ENCODE measurements at places on chromosomes 16 and 17.

DNA sequence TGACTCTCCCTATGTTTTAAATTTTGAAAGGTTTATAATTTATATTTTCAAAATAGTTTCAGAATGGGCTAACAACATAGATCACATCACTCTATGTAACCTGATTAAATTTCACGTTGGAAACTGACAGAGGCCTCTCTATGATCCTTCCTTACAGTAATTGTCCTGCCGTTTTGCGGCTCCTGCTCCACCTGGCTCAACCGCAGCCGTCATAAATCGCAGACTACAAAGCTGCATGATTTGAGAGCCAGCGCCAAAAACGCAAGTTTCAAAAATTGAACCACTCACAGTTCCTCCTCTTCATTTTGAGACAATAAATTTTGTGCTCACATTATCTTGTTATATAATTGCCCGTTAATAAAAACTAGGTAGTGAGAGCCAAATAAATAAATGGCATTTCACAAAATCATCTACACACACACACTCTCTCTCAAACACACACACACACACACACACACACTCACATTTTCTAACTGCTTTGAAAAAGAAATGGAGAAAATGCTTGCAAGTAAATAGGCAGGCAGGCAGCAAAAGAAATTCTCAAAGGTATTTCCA lies 263.1 kb upstream of the PSMD7 start:
- H3K4me3 ChIP-seq: no peak overlapping the region
- DNase-seq: no peak
- H3K4me1 ChIP-seq: no peaks in the 10 kb centered on the region
- H3K36me3 ChIP-seq: no peaks in the 10 kb centered on the region

DNA sequence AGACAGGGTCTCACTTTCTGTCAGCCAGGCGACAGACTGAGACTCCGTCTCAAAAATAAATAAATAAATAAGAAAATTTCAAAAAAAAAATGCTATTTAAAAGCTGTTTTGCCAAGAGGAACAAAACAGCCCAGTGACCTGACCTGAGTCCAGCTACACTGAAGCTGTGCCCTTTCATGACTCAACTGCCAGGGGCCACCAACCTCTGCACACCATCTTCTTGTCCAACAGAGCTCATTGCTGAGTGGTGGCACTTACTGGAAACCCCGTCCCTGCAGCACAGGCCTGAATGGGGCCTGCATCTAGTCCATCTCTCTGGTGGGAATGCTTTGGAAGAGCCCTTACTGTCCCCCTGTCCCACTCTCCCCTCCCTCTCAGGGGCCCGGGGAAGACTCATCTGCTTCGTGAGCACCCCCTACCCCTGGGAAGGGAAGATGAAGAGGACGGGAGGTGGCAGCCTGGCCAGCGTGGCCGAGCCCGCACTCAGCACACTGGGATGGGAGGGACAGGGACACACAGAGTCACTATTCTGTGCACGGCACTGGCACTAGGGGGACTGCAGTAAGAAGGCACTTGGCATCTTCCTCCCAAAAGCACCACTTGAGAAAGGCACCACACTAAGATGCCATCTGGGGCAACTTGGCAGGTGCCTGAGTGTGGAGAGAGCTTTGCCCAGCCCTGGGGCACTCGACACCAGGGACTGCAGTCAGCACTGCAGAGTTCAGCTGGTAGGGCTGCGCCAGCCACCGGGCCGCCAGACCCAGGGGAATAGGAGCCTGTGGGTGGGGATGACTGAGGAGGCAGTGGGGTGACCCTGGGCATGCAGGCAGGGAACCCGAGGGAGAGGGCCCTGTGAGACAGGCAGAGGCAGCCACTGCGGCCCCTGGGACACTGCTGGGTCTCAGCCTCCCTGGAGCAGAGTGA lies 13.5 kb downstream of the FBXO31 start:
- peaks cover 25% of the 10 kb centered on the region for H3K4me1 ChIP-seq
- H3K27ac ChIP-seq: no peak overlapping the region
- H3K36me3 ChIP-seq: peaks cover 25% of the 10 kb centered on the region
- DNase-seq: no peak

DNA sequence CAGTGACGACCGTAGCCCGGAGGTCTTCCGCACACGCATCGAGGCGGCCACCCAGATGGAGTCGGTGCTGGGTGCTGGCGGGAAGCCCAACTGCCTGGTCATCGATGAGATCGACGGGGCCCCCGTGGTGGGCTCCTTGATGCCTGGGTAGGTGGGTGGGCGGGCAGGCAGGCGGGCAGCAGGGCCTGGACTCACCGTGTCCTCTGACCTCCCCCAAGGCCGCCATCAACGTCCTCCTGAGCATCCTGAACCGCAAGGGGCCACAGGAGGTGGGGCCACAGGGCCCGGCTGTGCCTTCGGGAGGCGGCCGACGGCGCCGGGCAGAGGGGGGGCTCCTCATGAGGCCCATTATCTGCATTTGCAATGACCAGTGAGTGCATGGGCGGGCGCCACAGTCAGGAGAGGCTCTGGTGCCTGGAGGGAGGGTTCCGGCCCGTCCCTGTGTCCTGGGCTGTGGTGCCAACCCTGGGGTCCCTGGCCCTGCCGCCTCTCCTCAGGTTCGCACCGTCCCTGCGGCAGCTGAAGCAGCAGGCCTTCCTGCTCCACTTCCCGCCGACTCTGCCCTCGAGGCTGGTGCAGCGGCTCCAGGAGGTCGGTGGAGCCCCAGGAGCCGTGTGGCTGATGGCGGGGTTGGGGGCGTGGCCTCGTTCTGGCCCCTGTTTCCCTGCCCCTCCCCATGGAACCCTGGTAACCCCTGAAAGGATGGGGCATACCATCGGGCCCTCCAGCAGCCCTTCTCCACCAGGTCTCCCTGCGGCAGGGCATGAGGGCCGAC lies 4.0 kb downstream of the CHTF18 start:
- H3K36me3 ChIP-seq: peaks cover 15% of the 10 kb centered on the region
- DNase-seq: no peak
- H3K27ac ChIP-seq: no peak overlapping the region
- no peaks in the 10 kb centered on the region for H3K27me3 ChIP-seq

DNA sequence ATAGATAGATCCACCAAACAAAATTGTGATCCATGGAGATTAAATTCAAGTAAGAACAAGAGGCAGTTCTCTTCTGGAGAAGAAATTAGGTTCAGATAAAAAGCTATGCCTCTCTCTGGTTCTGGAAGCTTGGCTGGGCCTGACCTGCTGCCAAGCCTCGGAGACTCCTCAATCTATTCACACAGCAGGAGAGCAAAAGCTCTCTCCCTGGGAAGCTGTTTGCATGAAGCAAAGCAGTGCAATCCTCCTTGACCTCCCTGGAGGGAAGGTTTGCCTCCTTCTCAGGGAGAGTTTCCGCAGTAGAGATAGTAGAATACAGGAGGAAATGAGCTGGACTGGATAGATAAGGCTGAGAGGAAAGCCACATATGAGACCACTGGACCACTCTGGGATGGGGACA lies 78.1 kb upstream of the GNAO1 start:
- DNase-seq: no peak
- H3K4me1 ChIP-seq: no peaks in the 10 kb centered on the region
- no peak overlapping the region for H3K4me3 ChIP-seq
- H3K27me3 ChIP-seq: peaks cover 8% of the 10 kb centered on the region

DNA sequence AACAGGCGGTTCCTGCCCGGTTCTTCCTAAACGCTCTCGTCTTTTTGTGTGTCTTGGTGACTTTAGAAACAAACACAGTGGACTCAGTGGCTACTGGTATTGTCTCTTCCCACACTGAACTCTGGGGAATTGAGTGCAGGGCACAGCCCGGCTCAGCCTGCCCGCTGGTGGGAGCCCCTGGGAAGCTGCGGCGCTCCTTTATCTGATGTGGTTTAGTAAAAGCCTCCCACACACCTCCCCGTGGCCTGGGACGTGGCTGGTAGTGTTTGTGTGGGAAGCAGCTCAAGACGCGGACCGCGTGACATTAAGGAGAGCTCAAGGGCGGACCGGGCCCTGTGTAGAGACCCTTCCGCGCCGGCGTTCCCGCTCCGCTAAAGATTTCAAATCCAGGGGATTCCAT lies 55.4 kb upstream of the PVALEF start:
- H3K27ac ChIP-seq: no peak overlapping the region
- H3K4me1 ChIP-seq: no peaks in the 10 kb centered on the region
- DNase-seq: no peak
- no peak overlapping the region for H3K4me3 ChIP-seq
- no peaks in the 10 kb centered on the region for H3K27me3 ChIP-seq
- no peaks in the 10 kb centered on the region for H3K36me3 ChIP-seq

- no peak overlapping the region for H3K4me3 ChIP-seq
- H3K36me3 ChIP-seq: peaks cover 85% of the 10 kb centered on the region
- no peaks in the 10 kb centered on the region for H3K4me1 ChIP-seq
- no peak overlapping the region for H3K27ac ChIP-seq
- no peak for DNase-seq
These were observed 19.2 kb downstream of the PIP4K2B start for GRCh38 chr17:38779965-38780752.
